ENCODE measurements at places on chromosomes 1 and 21.

- no peak for DNase-seq
Observed at GRCh38 chr1:32247452-32247851, 430 bp downstream of the FAM167B start.

GRCh38 chr1:81850495-81850894 lies 49.8 kb downstream of the ADGRL2 start:
- DNase-seq: no peak

DNA sequence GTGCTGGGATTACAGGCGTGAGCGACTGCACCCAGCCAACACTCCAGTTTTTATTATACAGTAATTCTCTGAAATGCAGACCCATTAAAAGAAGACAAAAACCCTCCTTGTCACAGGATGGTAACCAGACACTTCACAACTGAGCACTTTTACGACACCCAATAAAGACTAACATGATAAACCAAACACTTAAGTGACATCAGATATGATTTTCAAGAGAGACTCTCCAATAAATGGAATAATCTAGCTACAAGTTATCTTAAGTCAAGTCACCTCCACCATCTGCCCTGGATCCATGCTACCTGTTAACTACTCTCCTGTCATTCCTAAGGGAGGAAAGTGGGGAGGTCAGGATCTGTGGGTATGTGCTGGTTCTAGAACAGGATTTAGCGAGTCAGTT lies 5.6 kb downstream of the GNG12 start:
- no peak for DNase-seq

DNA sequence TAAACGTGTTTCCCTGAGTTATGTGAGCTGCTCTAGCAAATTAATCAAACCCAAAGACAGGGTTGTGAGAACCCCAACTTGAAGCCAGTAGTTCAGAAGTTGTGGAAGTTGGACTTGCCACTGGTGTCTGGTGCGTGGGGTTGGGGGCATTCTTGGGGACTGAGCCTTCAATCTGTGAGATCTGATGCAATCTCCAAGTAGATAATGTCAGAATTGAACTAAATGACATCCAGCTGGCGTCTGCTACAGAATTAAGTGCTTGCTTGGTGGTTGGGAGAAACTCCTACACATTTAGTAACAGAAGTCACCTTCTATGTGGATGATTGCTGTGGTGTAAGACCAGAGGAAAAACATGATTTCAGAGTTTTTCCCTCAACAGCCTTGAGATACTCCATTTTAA lies 207.4 kb downstream of the FGGY start:
- no peak for DNase-seq

- DNase-seq: peak; percentile 71
Observed at GRCh38 chr1:116168277-116169032, 57.3 kb downstream of the MAB21L3 start.

GRCh38 chr1:155063550-155064110 lies at the start of gene EFNA4:
EFNA4 (plus strand) TSS chr1:155063740; CDS start chr1:155063824, 84 bp downstream.
- peak; percentile 85 for DNase-seq

DNA sequence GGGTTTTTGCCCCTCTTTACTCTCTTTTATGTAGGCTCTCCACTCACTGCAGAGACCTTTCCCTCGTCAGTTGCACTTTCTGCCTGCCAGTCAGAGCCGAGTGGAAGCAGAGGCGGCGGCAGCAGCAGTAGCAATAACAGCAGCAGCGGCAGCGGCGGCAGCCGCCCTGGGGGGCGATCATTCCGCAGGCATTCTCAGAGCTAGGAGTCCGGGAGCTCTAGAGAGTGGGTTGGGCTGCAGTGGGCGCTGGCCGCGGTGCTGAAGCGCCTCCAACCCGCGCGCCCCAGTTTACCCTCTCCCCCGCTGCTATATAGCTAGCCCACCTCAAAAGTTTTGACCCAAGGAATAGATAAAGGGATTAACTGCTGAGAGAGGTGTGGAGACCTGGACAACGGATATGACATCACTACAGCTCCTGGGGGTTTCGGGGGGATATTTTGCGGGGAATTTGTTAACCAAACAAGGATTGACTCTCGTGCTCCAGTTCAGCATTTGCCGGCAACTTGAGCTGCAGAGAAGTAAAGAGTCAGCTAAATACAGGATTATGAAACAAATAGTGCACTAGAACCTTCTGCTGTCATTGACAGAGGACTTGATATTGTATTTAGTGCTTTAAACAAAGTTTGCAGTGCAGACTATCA lies at the start of gene OLFM3:
Gene OLFM3 (minus strand): TSS at position 102 of the 641 bp plus-strand sequence.
- peak; percentile 83 for DNase-seq

GRCh38 chr21:32599526-32599925 lies 12.7 kb downstream of the CFAP298 start:
- DNase-seq: no peak

GRCh38 chr1:40386359-40386723 lies 12.8 kb downstream of the SMAP2 start:
- DNase-seq: no peak

DNA sequence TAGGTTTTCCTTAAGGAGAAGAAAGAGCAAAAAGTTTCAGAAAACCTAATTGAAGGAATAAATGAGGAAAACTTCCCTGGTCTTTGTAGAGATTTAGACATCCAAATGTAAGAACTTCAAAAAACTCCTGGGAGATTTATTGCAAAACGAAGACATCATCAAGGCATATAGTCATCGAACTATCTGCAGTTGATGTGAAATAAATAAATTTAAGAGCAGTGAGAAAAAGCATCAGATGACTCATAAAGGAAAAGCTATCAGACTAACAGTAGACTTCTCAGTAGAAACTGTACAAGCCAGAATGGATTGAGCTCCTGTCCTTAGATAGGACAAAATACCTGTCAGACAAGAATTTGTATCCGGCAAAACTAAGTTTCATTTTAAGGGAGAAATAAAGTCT lies 569.4 kb upstream of the ADAMTS5 start:
- DNase-seq: no peak

- no peak for DNase-seq
Observed at GRCh38 chr1:159296706-159297375, 5.3 kb upstream of the FCER1A start.

GRCh38 chr1:117695796-117696490 lies 90.1 kb downstream of the TENT5C start:
- DNase-seq: no peak

GRCh38 chr1:17606826-17607440 lies 67.4 kb downstream of the ARHGEF10L start:
- DNase-seq: peak; percentile 52

DNA sequence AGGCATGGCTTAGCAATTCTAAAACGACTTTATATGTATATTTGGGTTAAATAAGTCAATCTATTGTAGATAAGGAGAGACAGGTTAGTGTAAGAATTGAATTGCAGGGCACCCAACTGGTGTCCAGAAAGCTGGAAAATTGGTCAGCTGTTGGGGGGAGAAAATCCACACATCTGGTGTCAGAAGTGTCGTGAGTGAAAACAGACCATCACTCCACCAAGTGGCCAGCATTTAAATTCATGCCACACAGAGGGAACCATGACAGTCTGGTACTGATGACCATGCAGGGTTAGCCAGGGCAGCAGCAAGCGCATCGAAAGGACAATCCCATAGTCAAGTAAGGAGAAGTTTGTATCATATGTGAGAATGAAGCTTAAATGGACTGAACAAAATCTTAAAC lies 11.7 kb downstream of the LAX1 start:
- no peak for DNase-seq

GRCh38 chr1:53826367-53826766 lies 11.7 kb downstream of the NDC1 start:
- no peak for DNase-seq

GRCh38 chr1:117596023-117596720 lies 9.7 kb upstream of the TENT5C start:
- no peak for DNase-seq

DNA sequence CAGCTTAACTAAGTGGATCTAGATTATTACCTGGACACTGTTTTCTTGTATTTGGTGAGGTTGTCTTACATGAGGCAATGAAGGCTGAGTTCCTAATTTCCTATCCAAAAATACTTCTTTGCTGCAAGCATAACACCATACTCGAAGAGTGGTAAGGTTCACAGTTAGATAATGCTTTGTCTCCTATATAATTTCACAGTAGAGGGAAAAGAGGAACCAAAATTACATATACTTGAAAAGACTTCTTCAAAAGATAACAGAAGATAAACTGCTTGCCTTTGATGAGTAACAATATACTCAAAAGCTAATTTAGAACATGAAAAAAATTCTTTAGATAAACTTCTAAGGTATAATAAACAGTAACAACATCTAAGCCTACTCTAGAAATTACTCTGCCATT lies 20.4 kb downstream of the USP33 start:
- no peak for DNase-seq

DNA sequence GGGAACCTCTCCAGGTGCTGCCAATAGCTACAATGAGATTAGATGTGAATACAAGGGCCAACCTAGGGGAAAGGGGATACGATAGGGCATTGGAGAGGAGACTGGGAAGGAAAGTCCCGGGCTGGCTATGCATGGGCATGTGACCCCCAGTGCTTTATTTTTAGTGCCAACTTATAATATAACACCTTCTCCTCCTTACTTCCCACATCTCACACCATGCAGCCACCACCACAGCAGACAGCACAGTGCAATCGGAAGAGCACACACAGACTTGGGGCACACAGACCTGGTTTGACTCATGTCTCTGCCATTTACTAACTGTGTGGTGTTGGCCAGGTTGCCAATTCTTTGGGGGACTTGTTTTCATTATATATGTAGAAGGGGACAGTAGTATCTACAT lies 85.4 kb downstream of the TOMM20 start:
- no peak for DNase-seq

GRCh38 chr1:165075725-165076370 lies 280.7 kb downstream of the LMX1A start:
- DNase-seq: no peak

GRCh38 chr1:245687152-245687635 lies 532.4 kb downstream of the KIF26B start:
- no peak for DNase-seq

DNA sequence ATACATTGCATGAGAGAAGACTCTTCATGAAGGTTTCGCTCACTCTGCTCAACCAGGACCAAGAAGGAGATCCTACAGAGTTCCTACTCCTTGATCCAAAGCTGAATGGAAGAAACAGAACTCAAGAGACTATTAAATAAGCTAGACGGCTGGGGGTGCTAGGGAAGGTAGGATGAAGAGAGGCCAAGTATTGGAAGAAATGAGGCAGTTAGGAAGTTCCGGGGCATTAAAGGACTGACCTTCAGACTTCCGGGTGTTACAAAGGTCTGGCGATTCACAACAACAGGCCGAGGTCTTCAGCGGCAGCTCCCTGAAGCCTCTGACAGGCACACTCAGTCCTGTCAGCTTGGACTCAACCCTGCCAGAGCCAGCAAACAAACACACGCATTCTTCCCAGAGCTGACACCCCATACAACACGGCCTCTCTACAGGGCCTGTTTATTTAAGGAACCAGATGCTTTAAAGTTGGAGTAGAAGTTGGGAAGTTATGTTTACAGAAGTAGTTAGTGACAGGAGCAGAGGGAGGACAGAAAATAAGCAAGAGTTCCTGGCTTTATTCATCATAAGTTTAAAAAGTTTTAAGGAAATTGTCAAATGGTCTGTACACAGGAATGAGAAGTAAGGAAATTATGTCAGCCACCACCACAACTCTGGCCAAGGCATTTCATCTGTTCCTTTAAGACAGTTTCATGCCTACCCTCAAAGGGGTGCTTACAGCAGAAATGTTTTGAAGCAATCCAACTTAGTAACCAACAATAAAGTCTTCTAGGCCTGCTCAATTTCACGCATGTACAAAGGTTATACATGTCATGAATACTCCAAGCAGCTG lies 4.7 kb downstream of the SORT1 start:
- no peak for DNase-seq

- DNase-seq: no peak
Observed at GRCh38 chr1:84619383-84620102, 45.3 kb upstream of the CTBS start.

DNA sequence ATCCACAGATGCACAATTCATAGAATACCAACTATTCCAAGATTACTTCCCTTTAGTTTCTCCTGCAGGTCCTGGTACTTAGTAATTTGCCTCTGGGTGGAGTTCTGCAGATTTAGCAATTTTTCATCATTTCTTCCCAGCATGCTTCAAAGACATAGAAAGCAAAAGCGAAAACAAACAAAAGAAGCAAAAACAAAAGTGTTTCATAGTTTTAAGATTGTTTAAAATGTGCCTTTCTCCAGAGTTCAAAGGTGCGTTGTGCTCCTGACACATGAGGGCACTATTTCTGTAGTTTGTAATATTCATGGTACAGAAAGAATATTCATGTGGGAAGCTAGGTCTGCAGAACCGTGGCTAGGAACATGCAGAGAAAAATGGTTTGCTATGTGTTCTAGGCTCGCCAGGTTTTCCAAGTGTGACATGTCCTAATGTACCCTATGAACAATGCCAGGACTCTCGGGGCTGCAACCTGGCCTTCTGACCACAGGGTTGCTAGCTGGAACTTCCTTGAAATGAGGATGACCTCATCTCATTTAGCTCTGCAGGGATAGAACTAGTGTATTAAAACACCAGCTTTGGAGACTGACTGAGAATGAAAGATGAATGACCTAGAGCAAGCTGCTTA lies 30.0 kb upstream of the RCSD1 start:
- DNase-seq: no peak

DNA sequence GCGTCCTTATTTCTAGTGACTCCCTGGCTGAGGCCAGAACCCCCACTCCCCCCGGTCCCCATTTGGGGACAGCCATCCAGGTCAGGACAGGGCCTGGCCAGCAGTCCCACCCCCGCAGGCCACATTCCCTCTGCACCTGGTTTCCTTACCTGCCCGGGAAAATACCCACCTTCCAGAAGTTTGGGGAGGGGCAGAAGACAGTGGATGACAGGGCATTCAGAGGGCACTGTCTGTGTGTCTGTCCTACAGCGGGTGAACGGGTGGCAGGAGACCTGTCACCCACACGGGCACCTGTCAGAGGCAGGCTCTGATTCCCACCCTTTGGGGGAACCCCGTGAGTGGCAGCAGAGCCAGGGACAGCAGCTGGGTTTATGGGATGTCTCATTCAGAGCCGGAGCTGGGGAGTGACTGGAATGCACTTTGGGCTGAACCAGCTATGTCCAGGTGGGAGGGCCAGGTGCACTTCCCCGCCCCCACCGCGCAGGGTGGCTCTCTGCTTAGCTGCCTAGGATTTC lies 2.0 kb downstream of the ARHGEF16 start:
- no peak for DNase-seq

DNA sequence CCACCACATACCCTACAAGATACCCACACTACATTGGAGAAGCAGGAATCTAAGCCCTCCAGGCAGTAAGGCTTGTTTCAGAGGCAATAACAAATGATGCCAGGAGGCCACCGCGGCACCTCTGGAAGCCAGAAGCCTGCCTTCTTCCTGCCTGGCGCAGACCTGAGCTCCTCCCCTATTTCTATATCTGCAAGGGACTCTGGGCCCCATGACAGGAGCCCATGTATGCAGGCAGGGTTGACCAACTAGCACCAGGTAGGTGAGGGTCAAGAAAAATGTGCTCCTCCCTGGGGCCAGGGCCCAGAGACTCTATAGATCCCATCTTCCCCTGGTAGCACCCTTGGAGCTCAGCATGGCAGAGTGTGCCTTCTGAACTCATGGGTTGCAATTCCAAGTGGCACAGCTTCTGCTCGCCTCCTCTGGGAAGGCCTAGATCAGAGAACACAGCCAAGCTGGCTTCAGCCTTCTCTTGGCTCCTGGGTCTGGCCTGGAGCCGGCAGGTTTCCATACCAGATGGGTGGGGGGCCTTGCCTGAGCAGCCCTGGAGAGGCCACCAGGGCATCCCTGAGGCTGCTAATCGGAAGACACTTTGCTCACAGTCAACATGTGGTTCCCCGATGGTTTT lies 85.1 kb downstream of the STUM start:
- DNase-seq: no peak

All from mesothelial cell of epicardium (in vitro differentiated cells).